ENCODE measurements at places on chromosomes 7 and 10.

GRCh38 chr7:11373546-11374142 is 400.0 kb downstream of the PHF14 start:
- H3K27me3 ChIP-seq, result no peaks in the 10 kb centered on the region
- no peak for DNase-seq

DNA sequence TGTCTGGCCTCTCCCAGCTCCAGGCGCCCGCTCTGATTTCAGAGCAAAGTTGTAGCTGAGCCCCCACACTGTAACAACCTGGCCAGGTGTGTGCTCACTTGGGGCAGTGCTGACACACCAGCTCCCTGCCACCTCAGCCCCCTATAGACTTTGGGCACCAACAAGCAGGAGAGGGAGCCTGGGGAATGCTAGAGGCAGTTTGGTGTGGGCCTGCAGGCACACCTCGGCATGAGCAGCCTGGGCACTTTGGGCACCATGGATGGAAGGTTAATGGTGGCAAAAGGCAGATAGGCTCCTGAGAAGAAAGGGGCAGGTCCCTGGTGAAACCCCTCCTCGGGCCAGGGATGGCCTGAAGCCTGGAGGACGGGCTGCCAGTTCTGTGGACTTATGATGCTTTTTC is 212.7 kb upstream of the GNAI1 start:
- H3K27me3 ChIP-seq, result no peaks in the 10 kb centered on the region
- DNase-seq, result no peak
- H3K36me3 ChIP-seq, result no peaks in the 10 kb centered on the region

- H3K4me3 ChIP-seq, result no peak overlapping the region
- no peak for DNase-seq
- H3K27me3 ChIP-seq, result no peaks in the 10 kb centered on the region
These were observed 604.4 kb upstream of the LRRN3 start for GRCh38 chr7:110486549-110486948.

GRCh38 chr7:141362580-141363435 is 188.4 kb upstream of the AGK start:
- no peaks in the 10 kb centered on the region for H3K27me3 ChIP-seq
- H3K4me3 ChIP-seq, result no peak overlapping the region
- DNase-seq, result no peak
- no peaks in the 10 kb centered on the region for H3K4me1 ChIP-seq
- H3K27ac ChIP-seq, result no peak overlapping the region
- H3K36me3 ChIP-seq, result no peaks in the 10 kb centered on the region

DNA sequence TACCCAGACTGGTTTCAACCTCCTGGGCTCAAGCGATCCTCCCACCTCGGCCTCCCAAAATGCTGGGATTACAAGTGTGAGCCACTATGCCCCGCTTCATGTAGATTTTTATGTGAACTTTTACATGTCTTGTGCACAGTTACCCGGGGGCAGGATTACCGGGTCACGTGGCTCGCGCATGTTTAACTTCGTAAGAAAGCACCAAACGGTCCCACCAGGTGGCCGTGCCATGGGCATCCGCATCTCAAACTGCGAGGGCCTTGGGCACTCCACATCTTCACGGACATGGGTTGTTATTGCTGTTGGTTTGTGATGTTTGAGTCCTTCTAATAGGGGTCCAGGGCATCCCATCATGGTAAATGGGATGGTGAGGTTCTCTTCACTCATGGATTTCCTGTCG is 636.6 kb upstream of the FOXK1 start:
- no peaks in the 10 kb centered on the region for H3K27me3 ChIP-seq
- H3K4me3 ChIP-seq, result no peak overlapping the region
- H3K27ac ChIP-seq, result no peak overlapping the region
- DNase-seq, result no peak
- no peaks in the 10 kb centered on the region for H3K4me1 ChIP-seq

DNA sequence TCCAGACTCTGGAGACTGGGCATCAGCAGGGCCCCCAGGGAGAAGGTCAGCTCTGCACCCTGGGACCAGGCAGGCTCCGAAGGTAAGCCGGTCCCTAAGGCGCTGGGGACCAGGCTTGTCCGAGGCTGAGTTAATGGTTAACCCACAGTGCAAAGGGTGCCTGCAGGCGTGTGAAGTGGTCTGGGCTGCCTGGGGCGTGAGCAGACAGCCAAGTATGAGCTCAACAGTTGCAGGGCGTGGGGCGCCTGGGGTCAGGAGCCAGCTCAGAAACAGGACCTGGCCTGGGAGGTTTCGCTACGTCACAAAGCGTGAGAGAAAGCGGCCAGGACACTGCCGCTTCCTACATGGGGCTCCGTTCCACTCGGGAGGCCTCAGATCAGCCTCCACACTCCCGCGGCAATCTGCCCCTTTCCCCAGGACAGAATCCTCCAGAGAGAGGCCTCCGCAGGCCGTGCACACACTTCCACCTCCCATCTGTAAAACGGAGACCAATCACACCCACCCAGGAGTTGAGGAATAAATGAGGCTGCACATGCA is 16.0 kb downstream of the PDGFA start:
- DNase-seq, result peak; percentile 26
- no peak overlapping the region for H3K4me3 ChIP-seq
- H3K4me1 ChIP-seq, result no peaks in the 10 kb centered on the region
- no peaks in the 10 kb centered on the region for H3K27me3 ChIP-seq
- H3K27ac ChIP-seq, result no peak overlapping the region

DNA sequence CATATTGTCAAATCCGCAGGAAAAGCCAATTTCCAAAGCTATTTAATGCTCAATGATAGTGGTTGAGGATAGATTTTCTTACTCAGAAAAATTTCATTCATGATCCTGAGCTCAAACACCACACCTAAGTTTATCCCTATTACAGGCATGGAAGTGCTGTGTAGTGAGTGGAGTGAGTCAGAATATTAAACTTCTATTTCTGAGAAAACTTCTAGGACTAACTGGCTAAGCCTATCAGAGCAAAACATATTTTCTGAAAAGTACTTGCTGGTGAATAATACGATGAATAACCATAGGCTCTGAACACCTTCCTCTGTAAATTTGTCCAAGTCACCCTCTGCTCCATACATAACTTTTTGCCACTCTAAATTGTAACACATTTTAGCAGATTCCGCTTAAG is 221.5 kb downstream of the SUGCT start:
- DNase-seq, result no peak
- H3K4me3 ChIP-seq, result no peak overlapping the region
- H3K27ac ChIP-seq, result no peak overlapping the region
- H3K27me3 ChIP-seq, result no peaks in the 10 kb centered on the region

- no peaks in the 10 kb centered on the region for H3K27me3 ChIP-seq
- peak overlapping the region; percentile 34 for H3K27ac ChIP-seq
- H3K36me3 ChIP-seq, result no peaks in the 10 kb centered on the region
- no peak for DNase-seq
- peaks cover 54% of the 10 kb centered on the region for H3K4me1 ChIP-seq
- peak overlapping the region; percentile 62 for H3K4me3 ChIP-seq
These were observed 45.6 kb downstream of the ALOX5 start for GRCh38 chr10:45419676-45420025.

GRCh38 chr10:73889014-73889413 is 14.7 kb upstream of the CAMK2G start:
- H3K4me3 ChIP-seq, result no peak overlapping the region
- H3K4me1 ChIP-seq, result no peaks in the 10 kb centered on the region
- no peaks in the 10 kb centered on the region for H3K27me3 ChIP-seq
- H3K27ac ChIP-seq, result no peak overlapping the region

DNA sequence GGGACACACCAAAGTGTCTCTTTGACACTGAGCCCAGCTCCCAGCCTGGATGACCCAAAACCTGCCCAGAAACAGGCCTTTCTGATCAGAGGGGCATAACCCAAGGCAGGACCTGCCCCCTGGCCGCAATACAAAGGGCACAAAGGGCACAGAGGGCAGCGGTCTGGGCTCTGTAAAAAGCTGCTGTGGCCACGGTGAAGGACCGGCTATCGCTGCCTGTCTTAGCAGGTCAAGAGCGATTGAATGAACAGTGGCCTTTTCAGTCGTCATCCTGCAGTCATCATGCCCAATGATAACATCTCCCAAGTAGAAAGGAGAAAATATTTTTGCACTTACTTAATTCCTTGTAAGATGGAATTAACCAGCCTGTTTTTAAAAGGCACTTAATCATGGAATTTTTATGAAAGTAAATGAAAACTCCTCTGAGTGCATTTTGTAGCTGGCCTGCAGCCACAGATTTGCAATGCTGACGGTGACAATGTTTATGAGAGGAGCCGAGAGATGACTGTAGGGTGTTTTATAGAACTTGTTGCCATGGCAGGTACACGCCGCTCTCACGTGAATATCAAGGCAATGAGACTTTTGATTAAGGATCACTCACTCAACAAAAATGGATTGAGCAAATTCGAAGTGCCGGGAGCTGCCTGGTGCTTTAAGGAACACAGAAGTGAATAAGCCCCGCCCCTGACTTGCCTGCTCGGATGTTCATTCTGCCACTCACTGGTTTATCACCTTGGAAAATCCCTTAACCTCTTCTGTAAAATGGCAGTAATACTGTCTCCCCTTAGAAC is 47.3 kb upstream of the BHLHA15 start:
- DNase-seq, result no peak
- H3K27ac ChIP-seq, result no peak overlapping the region
- no peak overlapping the region for H3K4me3 ChIP-seq
- no peaks in the 10 kb centered on the region for H3K4me1 ChIP-seq
- H3K36me3 ChIP-seq, result peaks cover 5% of the 10 kb centered on the region

DNA sequence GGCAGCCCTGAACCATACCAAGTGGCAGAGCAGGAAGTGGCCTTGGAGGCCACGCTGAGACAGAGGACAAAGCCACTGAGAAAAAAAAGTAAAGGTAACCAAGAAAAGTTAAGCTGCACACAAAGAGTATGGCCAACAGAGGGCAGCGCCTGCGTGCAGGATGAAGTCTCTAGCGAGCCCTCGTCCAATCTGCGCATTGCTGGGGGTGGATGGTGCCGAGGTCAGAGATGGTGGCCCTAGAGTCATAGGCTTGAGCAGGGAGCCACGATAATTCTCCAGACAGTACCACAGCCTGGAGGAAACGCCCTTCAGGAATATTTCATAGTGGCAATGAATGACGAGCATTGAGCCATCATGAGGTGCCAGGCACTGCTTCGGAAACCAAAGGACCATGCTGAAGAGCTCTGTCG is 9.7 kb downstream of the ATP6V0E2 start:
- no peaks in the 10 kb centered on the region for H3K27me3 ChIP-seq
- no peak for DNase-seq
- H3K36me3 ChIP-seq, result no peaks in the 10 kb centered on the region
- H3K4me1 ChIP-seq, result peaks cover 5% of the 10 kb centered on the region

DNA sequence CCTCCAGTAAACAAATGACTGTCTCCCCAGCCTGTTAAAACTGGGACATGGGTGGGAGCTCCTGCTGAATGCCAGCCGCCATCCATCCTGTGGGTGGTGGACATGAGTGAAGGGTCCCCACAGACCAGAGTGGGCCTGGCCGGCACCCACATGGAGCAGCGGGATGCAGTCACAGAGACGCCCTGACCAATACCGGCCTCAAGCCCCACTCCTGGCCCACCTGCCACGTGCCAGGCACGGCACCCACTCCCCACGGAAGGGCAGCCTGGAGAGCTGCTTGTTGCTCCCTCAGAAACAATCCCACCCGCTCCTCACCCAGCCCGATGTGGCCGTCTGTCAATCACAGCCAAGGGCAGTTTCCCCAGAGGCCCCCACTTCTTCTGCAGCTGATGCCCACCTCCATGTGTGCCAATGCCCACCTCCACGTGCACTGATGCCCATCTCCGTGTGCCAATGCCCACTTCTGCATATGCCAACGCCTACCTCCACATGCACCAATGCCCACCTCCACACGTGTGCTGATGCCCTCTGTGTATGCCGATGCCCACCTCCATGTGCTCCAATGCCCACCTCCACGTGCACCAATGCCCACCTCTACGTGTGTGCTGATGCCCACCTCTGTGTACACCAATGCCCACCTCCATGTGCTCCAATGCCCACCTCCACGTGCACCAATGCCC is 42.8 kb upstream of the DNAAF5 start:
- H3K27ac ChIP-seq, result no peak overlapping the region
- no peaks in the 10 kb centered on the region for H3K27me3 ChIP-seq
- no peaks in the 10 kb centered on the region for H3K36me3 ChIP-seq
- no peak overlapping the region for H3K4me3 ChIP-seq

DNA sequence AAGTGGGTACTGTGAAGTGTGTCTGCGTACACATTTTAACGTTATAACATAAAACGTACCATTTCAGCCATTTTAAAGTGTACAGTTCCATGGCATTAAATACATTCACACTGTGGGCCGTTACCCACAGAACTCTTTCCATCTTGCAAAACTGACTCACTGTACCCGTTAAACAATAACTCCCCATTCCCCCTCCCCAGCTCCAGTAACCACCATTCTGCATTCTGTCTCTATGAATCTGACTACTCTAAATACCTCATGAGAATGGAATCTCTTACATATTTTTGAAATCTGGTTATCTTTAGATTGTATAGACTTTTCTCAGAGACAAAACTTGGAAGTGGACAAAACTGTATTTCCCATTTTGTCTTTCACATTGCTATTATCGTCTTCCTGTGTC is 9.3 kb downstream of the ARL3 start:
- H3K4me1 ChIP-seq, result no peaks in the 10 kb centered on the region
- no peak overlapping the region for H3K27ac ChIP-seq
- DNase-seq, result no peak
- H3K27me3 ChIP-seq, result no peaks in the 10 kb centered on the region
- no peaks in the 10 kb centered on the region for H3K36me3 ChIP-seq
- H3K4me3 ChIP-seq, result no peak overlapping the region

- H3K4me3 ChIP-seq, result no peak overlapping the region
- H3K27me3 ChIP-seq, result no peaks in the 10 kb centered on the region
- no peak for DNase-seq
- no peaks in the 10 kb centered on the region for H3K36me3 ChIP-seq
These were observed 84.5 kb upstream of the WNT16 start for GRCh38 chr7:121244120-121244870.

DNA sequence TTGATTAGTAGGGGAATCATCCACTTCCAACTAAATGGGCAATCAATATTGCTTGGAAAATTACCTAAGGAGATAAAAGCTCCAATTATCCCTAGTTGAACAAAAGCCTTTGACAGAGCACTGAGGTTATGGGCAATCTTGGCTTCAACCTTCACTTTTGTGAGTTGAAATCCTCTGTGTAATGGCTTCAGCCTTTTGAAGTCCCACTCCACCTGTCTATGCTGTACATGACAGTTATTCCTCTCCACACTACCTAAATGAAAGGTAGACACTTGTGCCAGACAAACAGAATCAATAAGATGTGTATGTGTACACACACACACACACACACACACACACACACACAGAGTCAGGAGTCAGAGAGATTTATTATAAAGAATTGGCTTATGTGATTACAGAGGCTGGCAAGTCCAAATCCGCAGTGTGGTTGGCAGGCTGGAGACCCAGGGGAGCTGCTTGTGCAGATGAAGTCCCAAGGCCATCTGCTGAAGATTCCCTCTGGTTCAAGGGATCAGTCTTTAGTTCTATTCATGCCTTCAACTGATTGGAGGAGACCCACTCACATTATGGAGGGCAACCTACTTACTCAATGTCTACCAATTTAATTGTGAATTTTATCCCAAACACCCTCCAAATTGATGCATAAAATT is 164.8 kb upstream of the CDC14C start:
- H3K4me1 ChIP-seq, result no peaks in the 10 kb centered on the region
- H3K36me3 ChIP-seq, result no peaks in the 10 kb centered on the region
- H3K4me3 ChIP-seq, result no peak overlapping the region
- H3K27me3 ChIP-seq, result no peaks in the 10 kb centered on the region
- no peak overlapping the region for H3K27ac ChIP-seq

All from CD8-positive, alpha-beta memory T cell (primary cell).